ENCODE measurements at places on chromosomes 13 and 19.

- no peak for DNase-seq
Observed at GRCh38 chr13:73288596-73288995, 229.8 kb downstream of the KLF5 start.

GRCh38 chr19:29836409-29836825, 24.6 kb downstream of the CCNE1 start:
- no peak for DNase-seq

DNA sequence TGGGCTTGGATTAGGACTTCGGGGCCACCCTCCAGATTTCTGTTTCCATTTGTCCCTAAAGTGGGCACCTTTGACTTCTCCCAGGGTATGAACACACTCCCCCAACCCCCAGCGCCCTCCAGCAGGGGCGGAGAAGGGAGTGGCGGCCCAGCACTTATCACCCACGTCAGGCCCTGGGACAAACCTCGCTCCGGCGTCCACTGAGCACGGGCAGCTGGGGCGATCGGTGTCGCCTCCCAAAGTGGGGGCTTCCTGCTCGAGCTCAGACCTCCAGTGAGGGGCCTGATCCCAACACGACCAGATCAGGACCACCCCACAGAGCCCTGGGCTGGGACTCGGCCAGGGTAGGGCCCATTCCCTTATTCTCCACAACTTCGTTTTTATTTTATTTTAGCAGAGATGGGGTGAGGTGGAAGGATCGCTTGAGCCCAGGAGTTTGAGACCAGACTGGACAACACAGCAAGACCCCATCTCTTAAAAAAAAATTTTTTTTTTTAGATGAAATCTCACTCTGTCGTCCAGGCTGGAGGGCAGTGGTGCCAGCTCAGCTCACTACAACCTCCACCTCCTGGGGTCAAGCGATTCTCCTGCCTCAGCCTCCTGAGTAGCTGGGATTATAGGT, 3.7 kb upstream of the TCF3 start:
- no peak for DNase-seq

- no peak for DNase-seq
Observed at GRCh38 chr13:40077396-40078027, 422.1 kb downstream of the COG6 start.

DNA sequence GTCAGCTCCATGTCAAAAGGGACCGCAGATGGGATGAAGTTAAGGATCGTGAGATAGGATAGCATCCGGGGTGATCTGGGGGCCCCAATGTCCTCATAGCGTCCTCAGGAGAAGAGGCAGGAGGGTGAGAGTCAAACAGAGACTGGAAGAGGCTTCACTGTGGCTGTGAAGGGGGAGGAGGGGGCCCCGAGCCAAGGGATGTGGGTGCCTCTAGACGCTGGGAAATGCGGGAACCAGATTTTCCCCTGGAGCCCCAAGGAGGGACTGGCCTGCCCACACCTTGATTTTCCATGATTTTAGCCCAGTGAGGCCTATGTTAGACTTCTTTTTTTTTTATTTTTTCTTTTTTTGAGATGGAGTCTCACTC, 61.2 kb downstream of the GNG7 start:
- DNase-seq: no peak

DNA sequence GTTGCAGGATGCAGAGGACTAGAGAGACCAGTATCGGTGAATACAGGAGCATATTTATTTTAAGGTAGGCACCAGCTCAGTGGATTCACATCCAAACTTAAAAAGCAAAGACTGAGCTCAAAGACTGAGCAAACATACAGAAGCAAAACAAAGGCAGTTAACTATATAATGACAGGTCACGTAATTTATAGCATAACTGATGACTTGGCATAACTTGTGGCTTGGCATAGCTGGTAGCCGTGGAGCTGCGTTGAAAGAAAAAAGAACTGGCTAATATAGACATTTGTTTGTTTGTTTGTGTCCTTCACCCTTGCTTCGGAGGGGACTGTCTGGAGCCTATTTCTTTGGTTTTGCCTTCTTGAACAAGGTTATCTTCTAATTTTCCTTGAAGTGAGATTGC, 33.7 kb downstream of the ZNF493 start:
- no peak for DNase-seq

Measured in T-helper 22 cell (primary cell).